WERI-Rb-1 (cell line): ENCODE measurements at places on chromosomes 5 and 9.

GRCh38 chr5:123611406-123611709 is 99.4 kb downstream of the CSNK1G3 start:
- DNase-seq: no peak

GRCh38 chr5:73856997-73857396 is 231.0 kb downstream of the ARHGEF28 start:
- no peak for DNase-seq

DNA sequence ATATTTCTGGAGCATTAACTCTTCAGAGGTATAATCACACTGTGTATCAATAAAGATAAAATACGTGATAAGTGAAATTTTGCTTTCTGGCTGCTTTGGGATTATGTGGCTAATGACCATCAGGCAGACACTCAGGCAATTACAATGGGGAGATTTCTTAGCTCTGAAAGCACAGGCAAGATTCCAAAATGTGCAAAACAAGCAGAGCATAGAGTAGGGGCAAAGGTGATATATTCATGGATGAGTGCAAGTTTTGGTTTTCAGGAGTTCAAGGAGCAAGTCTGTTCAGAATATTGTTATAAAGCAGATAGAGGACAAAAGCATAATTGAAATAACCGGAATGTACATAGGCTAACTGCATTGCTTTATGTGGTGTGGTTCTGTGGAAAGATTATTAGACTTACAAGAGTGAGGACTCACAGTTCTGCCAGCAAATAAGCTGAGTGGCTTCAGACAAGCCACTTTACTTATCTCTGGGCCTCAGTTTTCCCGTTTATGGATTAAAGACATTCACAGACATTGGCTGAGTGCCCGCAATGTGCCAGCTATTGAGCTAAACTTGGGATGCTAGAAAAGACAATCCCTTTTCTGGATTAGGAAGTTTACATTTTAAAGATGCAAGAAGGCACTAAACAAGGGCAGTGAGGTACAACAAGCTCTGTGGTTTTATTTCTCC is 945.6 kb upstream of the ARRDC3 start:
- no peak for DNase-seq

DNA sequence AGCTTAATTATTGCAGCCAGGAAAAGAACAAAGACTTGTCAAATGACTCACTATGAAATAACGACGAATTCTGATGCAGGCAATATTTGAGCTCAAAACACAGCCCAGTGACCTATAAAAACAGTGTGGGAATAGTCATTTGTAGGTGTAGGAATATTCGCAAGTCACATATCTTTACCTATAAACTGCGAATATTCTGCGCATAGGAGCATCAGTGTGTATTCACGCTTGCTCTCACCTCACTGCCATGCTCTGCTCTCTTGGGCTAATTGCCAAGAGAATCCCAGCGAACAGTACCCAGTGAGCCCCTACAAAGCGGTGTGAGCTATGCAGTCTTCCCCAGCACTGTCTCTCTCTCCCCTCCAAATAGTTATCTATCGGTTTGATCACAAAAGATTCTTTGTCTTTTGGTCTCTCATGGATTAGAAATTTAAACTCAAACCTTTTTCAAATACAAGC is 74.2 kb downstream of the ST8SIA4 start:
- no peak for DNase-seq

DNA sequence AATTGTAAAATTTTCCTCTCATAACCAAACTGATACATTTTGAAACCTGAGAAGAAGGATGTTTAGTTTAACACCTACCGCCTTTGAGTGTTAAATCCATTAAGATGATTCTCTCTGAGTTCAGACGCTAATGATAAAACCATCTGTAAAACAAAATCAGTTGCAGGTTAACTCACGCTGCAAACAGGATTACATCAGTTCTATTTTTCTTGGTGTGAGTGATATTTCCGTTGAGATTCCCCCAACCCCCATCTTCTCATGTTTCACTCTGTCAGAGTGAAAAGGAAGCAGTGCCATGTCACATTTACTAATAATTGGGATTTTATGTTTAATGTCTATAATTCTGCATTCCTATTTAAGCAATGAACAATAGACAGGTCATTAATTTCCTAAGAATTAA is 146.5 kb downstream of the FANCC start:
- DNase-seq: no peak

- no peak for DNase-seq
These were observed 8.7 kb downstream of the GAPT start for GRCh38 chr5:58499941-58500340.

DNA sequence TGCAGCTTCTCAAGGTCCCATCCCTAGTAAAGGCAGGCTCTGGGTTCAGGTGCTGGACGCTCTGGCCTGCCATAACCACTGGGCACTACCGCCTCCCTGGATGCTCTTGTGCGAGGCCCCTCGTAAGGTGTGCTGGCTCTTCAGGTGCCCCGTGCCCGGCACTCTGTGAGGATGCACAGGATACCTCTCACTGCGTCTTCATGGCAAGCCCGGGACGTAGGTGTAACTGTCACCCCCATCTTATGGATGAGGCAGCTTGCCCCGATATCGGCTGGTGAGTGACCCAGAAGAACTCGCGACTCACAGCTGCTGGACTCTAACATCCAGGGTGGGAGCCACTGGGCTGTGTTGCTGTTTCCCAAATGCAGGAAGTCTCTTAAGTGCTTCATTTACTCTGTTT is 79.0 kb downstream of the GTF3C4 start:
- DNase-seq: no peak

- DNase-seq: no peak
These were observed 19.9 kb upstream of the PRXL2C start for GRCh38 chr9:96674906-96675538.

GRCh38 chr5:94674490-94675382 is 56.3 kb downstream of the SLF1 start:
- DNase-seq: no peak

DNA sequence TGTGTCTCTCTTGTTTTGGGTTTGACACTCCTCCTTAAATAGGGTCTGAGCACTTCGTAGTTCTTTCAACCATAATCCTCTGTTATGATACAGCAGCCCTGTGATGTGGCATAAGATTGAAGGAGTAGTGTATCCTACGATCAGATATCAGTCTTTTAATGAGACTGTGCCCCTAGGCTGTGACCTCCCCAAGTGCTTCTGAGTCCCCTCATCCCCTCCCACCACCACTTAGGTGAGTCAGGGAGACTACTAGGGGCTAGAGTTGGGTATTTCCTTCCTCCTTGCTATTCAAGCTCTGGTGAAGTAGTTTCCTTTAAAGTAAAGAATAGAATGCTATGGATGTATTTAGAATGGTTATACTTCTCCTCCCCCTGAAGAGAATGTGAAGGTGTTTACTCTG is 637.2 kb upstream of the GRAMD2B start:
- DNase-seq: no peak

- DNase-seq: peak; percentile 60
These were observed 44.2 kb downstream of the NIPSNAP3B start for GRCh38 chr9:104808035-104808614.

DNA sequence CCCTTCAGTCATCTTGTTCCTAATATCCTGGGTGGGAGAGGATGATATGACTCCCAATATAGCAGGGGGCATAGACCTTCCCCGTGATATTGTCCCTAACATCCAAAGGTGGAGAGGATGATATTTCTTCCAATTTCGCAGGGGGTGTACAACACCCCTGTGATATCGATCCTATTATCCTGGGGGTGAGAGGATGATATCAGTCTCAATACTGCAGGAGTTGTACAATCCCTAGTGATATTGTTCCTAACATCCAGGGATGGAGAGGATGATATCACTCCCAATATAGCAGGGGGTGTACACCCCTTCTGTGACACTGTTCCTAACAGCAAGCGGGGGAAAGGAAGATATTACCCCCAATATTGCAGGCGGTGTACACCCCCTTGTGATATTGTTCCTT is 122.6 kb downstream of the TMEM38B start:
- DNase-seq: no peak

DNA sequence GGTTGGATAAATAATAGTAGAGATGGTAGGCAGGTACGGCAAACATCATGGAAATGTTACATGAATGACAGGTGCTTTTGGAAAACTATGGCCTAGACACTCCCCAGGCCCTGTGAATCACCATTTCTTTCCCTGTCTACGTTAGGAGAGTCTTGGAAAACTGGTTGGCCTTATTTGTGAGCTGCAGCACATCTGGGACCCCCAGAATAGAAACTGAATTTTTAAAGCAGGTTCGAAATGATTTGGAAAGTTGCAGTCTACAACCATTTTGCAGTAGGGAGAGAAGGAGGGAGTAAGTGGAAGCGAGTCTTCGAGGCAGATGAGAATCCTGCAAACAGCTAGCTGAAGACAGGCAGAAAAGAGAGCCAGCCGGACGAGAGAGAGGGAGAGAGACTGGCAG is 13.0 kb downstream of the C1QTNF2 start:
- DNase-seq: no peak

DNA sequence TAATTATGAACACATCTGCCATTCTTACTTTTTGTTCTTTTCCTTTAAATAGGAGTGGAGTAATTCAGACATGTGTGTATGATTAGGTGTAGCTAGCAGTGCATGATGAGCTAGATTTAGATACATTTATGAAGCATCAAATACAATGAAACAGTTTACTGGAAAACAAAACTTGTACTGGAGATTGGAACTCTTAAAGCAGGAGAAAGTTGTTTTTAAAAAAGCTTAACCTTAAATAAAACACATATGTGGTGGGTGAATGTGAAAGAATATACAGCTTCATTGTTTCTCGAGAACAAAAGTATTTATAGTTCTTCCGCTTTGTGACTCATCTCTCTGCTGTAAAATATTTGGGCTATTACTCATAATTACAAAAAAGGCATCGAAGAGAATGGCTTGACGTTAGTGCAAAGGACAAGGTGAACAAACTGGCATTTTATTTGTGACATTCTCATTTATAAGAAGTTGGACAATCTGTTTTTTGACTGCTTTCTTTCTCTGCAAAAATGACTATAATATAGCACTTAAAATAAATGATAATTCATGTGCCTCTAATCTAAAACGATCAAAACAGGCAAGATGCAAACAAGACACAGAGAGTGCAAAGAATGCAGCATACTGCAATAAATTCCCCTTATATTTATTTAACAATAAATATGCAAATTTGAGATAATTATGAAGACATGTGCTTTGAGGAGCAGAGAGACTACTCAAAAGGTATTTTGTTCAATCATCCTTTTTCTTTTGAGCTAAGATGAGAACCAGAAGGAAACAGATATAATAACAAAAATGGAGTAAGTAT is 478.8 kb downstream of the CETN3 start:
- DNase-seq: no peak

DNA sequence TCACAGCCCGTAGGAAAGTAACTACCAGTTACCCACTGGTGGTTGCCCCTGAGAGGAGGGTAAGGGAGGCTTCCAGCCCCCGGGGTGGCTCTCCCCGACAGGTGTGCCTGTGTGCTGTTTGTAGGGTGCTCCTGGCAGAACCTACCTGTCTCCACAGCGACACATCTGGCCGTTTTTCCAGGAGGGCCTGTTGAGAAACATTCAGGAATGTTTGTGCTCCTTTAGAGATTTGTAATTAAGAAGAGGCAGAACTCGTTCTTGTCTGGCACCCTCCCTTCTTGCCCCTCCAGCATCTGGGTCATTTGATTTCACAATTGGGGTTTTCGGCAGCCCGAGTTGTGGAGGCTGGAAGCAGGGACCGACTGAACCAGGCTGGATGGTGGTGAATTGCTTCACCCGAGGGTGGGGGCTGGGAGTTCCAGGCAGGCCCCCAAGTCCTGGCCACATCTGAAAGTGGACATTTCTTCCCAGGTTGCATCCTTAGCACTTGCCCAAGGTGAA is 74.2 kb downstream of the WWC1 start:
- DNase-seq: no peak

- DNase-seq: no peak
These were observed 347.4 kb downstream of the SH3GL2 start for GRCh38 chr9:17926246-17926645.

- no peak for DNase-seq
These were observed 63.9 kb downstream of the MAMDC2 start for GRCh38 chr9:70107558-70107957.

GRCh38 chr5:178439493-178440180 is 150.6 kb downstream of the COL23A1 start:
- no peak for DNase-seq

DNA sequence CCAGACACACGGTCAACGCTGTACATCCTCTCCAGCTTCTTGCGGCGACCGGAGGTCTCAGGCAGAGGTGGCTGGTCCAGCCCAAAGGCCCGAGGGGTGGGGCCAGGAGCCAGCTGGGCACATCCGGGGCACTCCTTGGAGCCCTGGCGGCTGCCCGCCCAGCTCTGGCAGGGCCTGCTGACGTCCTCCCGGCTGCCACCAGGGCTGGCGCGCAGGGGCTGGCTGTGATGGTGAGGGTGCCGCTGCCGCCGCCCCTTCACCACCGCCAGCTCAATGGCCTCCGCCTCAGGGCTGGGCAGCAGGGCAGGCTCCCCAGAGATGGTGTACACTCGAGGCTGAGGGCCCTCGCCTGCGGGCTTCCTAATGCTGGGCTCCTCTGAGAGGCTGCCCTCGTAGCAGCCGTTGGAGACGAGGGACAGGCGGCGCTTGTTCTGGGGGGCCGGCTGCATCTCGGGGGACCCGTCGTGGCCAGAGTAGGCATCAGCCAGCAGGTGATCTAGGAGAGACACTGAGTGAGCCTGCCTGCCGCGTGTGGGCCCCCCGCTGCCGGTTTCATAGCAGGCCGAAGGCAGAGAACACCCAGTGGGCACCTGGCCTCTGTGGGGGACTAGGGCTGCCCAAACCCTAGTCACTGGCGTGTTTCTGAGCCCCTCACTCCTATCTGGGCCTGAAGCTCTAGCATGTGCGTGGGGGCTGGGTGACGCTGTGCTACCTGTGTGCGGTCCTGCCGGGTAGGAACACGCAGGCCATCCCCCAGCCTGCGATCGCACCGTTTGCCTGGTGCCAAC is 1.5 kb downstream of the NSMF start:
- no peak for DNase-seq

GRCh38 chr9:26955222-26955903 is 849 bp upstream of the IFT74 start:
- no peak for DNase-seq

DNA sequence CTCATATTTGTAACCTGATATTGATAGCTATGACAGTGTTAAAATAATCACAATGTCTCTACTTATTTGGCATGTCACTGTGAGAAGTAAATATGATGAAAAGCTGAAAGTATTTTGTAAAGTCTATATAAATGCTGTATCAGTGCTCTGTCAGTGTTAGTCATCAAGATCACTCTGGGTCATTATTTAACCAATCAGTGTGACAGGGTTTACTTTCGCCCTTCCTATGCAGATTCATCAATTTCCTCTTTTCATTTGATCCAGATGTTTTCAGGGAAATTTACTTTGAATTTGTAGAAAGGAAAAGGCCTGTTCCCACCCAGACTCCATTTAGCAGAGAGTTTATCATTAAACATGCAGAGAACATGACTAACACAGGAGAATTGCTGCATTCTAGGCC is 9.9 kb upstream of the PCSK5 start:
- DNase-seq: no peak

DNA sequence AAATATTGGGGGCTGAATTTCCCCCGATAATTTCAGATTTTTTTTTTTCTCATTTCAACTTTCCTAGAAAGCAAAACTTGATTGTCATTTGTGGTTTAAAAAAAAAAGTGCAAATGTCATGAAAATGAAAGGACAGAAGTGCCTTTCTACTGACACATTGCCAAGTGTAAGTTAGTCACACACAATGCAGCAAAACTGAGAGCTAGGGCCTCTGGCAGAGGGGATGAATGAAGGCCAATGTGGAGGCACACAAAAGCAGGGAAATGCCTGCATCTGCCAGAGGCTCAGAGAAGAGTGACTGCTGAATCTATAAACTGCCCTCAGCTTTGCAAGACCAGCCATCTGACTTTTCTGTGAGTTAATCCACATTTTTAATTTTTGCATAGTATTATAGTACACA is 6.8 kb upstream of the IFNA5 start:
- DNase-seq: no peak
